ENCODE measurements at places on chromosomes 12 and 14.

GRCh38 chr12:25123126-25123525 is 71.8 kb downstream of the DNAI7 start:
- DNase-seq, result no peak
- H3K27me3 ChIP-seq, result no peaks in the 10 kb centered on the region
- no peak overlapping the region for H3K27ac ChIP-seq
- H3K4me3 ChIP-seq, result no peak overlapping the region
- H3K4me1 ChIP-seq, result no peaks in the 10 kb centered on the region

DNA sequence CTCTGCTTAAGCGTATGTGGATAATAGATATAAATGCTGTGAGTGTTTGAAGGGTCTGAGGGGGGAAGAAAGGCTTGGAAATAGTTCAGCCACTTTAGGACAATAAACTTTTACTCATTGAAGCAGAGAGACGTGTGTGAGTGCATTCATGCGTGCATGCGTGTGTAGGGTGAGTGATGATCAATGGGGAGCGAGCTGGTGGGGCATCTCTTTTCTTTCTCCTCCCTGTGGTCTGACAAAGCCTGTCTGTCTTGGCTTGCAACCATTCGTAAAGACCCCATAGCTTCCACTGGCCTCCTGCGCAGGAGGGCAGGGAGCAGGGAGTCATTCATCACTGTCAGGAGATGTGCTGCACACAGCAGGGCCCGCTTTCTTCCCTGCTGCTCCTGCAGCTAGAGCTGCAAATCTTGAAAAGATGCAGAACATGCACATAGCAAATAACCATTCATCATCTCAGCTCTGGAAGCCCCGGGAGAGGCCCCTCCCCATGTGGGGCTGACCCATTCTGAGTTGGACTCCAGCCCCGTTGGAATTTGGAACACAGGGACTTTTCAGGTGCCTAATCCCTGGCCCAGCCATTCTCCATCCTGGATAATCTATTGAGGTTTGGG is 223.2 kb downstream of the PPM1H start:
- H3K4me1 ChIP-seq, result no peaks in the 10 kb centered on the region
- no peaks in the 10 kb centered on the region for H3K36me3 ChIP-seq

DNA sequence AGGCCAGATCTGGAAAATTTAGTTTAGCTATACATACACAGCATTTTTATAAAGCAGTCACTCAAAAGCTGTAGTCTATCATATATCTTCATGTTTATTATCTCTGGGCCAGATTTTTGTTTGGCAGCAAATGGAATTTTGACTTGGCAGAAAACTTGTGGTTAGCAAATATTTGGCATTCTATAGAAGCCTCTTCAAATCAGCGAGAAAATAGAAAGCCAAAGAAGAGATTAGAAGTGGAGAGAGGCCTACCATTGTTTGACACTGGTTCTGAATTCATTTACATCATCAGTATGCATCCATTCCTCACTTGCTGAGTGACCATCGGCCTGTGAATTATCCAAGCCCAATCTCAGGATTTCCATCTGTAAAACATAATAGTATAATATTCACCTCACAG is 1077.6 kb downstream of the GALC start:
- H3K27ac ChIP-seq, result no peak overlapping the region
- H3K36me3 ChIP-seq, result no peaks in the 10 kb centered on the region
- H3K4me3 ChIP-seq, result no peak overlapping the region

- H3K36me3 ChIP-seq, result no peaks in the 10 kb centered on the region
- H3K27me3 ChIP-seq, result no peaks in the 10 kb centered on the region
- H3K27ac ChIP-seq, result no peak overlapping the region
- H3K4me1 ChIP-seq, result no peaks in the 10 kb centered on the region
- H3K4me3 ChIP-seq, result no peak overlapping the region
- DNase-seq, result no peak
These were observed 25.6 kb downstream of the UNC79 start for GRCh38 chr14:93456356-93456755.

DNA sequence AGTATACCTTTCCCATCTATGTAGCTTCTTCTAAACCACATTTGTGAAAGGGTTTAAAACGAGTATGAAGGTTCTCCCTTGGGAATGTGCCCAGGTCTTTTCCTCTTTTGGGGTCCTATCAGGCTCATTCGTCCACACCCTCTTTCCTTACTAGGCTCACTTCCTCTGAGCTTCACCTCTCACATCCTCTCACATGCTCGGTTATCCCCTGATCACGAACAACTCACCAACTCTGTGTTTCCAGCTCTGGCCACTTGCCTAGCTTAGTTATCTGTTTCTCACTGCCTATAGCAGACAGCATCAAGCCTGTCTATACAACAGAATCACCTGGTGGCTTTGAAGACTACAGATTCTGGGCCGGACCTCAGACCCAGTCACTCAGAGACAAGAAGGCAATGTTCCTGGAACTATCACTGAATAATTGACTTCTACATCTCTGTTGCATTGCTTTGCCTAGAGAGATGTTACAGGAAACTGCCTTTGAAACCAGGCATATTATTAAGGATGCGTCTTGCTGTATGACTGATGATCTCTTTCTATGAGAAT is 158.2 kb downstream of the FOXN3 start:
- H3K4me3 ChIP-seq, result no peak overlapping the region
- no peaks in the 10 kb centered on the region for H3K27me3 ChIP-seq
- no peaks in the 10 kb centered on the region for H3K36me3 ChIP-seq
- H3K27ac ChIP-seq, result peak overlapping the region; percentile 7

- H3K27ac ChIP-seq, result no peak overlapping the region
- no peaks in the 10 kb centered on the region for H3K27me3 ChIP-seq
- no peak for DNase-seq
- H3K4me1 ChIP-seq, result no peaks in the 10 kb centered on the region
- no peaks in the 10 kb centered on the region for H3K36me3 ChIP-seq
These were observed 218.9 kb upstream of the SFSWAP start for GRCh38 chr12:131491916-131492490.

Measured in aorta (tissue), 5 donors.